ENCODE measurements at places on chromosomes 5 and 9. TPM values are rescaled to one million over a fixed set of nuclear protein-coding genes. Genes with fewer than 3 reads are reported as not detected.

The SKP2 gene
- 104 TPM for total RNA-seq

The FGF10 gene
- total RNA-seq: 0.54 TPM

The SUSD3 gene
- 6.2 TPM for total RNA-seq

The PNPLA7 gene
- total RNA-seq: 0.57 TPM

DNA sequence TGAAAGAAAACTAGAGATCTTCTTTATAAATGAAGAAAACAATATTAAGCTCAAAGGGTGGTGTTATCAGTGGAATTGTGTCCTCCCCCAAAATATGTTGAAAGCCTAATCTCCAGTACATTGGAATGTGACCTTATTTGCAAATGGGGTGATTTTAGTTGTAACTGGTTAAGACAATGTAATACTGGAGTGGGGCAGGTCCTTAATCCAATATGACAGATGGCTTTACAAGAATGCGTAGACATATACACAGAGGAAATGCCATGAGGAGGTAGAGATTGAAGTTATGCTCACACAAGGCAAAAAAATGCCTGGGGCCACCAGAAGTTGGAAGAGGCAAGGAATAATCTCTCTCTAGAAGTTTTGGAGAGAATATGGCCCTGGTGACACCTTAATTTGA is 13.7 kb upstream of the TRIM32 start:
- H3K36me3 ChIP-seq: no peaks in the 10 kb centered on the region
- no peak overlapping the region for H3K4me3 ChIP-seq
- no peaks in the 10 kb centered on the region for H3K4me1 ChIP-seq
- no peaks in the 10 kb centered on the region for H3K27me3 ChIP-seq
- no peak for DNase-seq

GRCh38 chr5:142713121-142713706 is 27.3 kb upstream of the FGF1 start:
- H3K4me1 ChIP-seq: peaks cover 7% of the 10 kb centered on the region
- no peaks in the 10 kb centered on the region for H3K27me3 ChIP-seq
- H3K4me3 ChIP-seq: peak overlapping the region; percentile 60
- no peaks in the 10 kb centered on the region for H3K36me3 ChIP-seq
- H3K27ac ChIP-seq: no peak overlapping the region

GRCh38 chr5:96243862-96244261 is 189.2 kb downstream of the PCSK1 start:
- no peaks in the 10 kb centered on the region for H3K36me3 ChIP-seq
- H3K27ac ChIP-seq: no peak overlapping the region
- no peaks in the 10 kb centered on the region for H3K27me3 ChIP-seq
- no peaks in the 10 kb centered on the region for H3K4me1 ChIP-seq
- DNase-seq: no peak
- no peak overlapping the region for H3K4me3 ChIP-seq

DNA sequence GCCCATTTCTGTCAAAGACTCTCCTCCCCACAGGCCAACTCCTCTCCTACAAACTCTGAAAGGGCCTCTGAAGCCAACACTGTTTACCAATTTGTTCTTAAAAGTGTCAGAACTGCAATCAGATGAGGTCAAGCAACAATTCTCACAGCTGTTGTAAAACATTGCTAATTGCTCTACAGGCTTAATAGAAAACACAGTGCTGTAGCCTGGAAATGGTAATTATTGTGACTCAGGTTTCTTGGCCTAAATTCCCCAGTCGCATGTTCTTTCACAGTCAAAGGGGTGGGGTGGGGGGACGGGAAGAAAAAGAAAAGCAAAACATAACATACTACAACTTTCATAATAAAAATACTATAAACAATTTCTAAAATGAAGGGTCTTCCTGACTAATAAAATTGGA is 343.2 kb downstream of the DMAC1 start:
- no peaks in the 10 kb centered on the region for H3K36me3 ChIP-seq
- no peak for DNase-seq
- no peaks in the 10 kb centered on the region for H3K4me1 ChIP-seq
- no peak overlapping the region for H3K4me3 ChIP-seq
- H3K27ac ChIP-seq: no peak overlapping the region
- H3K27me3 ChIP-seq: no peaks in the 10 kb centered on the region

DNA sequence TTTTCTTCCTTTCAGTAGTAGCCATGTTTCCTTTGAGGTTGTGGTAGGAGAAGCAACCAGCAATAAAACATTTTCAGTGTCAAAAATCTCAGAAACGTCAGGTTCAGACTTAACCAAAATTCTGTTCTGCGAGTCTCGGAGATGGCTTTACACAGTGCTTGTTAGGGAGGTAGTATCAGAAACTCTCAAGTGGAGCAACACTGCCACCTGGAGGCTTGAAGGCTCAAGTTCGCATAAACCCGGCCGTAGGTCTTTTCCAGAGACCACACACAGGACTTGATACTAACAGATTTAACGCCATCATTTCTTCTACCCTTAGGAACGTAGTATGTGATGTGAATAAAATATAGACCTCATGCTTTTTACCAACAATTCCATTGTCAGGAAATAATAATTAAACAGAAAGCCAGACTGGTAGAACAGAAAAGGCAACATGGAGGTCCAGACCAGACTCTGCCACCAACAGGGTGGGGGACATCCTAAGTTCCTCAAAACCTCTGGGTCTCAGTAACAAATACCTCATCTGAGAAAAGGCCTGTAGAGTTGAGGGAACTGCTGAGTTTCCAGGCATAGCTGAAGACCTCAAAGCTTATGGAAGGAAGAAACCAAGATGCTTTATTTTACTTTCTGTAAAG is 8.5 kb downstream of the PTGER4 start:
- no peaks in the 10 kb centered on the region for H3K4me1 ChIP-seq
- peaks cover 3% of the 10 kb centered on the region for H3K27me3 ChIP-seq
- no peaks in the 10 kb centered on the region for H3K36me3 ChIP-seq
- H3K4me3 ChIP-seq: no peak overlapping the region
- no peak overlapping the region for H3K27ac ChIP-seq

DNA sequence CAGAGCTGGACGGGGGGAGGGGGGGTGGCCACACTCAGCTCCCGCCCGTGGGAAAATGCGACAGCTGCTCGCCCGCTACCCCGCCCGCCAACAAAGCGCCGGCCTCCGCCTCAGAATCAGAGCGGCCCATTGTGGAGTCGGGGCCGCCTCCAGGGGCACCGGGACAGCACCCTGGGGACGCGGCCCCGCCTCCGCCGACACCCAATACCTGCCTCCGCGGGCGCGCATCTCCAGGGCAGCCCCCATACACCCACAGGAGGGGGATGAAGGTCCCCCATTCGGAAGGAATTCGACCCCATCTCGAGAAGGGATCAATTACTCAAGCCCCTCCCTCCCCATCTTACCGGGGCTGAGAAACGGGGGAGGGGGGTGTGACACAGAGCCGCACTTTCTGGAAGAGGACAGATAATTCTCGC is 1.3 kb downstream of the NOTCH1 start:
- no peak for DNase-seq
- no peaks in the 10 kb centered on the region for H3K4me1 ChIP-seq
- peak overlapping the region; percentile 72 for H3K4me3 ChIP-seq
- no peaks in the 10 kb centered on the region for H3K36me3 ChIP-seq

Data from H1 (cell line).